ENCODE measurements at places on chromosomes 4 and X.

DNA sequence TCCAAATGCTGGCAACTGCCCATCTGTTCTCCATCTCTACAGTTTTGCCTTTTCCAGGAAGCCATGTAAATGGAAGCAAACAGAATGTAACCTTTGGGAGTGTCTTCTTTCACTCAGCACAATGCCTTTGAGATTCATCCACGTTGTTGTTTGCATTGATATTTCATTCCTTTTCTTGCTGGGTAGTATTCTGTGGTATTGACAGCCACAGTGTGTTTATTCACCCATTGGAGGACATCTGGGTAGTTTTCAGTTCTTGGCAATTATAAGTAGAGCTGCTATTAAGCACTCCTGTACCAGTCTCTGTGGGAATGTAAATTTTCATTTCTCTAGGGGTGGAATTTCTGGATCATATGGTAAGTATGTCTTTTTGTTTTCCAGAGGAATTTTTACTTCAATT lies 194.3 kb upstream of the RPS6KA3 start:
- DNase-seq = no peak

DNA sequence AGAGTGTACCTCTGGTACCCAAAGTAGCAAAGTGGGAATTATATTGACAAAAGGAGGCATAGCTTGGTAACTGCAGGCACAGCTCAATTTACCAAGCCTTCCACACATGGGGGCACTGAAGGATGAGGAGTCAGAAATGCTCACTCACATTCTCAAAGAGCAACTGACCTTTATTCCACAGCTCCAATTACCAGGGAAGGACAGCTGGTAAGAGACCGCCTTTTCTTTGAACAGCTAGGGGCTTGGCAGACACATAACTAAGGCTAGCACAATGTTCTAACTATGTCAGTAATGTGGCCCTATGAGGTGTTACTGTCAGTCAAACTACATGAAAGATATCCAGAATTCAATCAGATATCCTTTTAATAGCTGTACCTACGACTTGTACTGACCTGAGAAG lies 20.5 kb upstream of the STS start:
- DNase-seq = no peak

DNA sequence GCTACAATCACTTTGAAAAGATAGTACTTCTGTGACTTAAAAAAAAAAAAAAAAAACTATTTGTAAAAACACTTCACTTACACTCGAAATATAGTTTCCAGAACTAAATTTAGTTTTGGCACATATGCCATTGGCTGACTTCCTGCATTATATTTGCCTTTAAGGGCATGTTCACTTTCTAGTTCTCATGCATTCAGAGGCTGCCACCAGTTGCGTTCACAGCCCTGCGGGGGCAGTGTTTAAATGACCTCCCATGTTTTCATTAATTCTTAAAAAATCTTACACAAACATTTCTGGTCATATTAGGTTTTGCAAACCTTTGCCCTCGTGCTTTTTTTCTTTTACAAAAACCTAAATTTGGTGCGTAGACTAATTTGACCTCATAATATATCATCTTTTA lies 12.4 kb upstream of the ARHGAP6 start:
- DNase-seq = no peak

- DNase-seq = no peak
Measured at GRCh38 chr4:186078981-186079638, 10.2 kb downstream of the TLR3 start.

DNA sequence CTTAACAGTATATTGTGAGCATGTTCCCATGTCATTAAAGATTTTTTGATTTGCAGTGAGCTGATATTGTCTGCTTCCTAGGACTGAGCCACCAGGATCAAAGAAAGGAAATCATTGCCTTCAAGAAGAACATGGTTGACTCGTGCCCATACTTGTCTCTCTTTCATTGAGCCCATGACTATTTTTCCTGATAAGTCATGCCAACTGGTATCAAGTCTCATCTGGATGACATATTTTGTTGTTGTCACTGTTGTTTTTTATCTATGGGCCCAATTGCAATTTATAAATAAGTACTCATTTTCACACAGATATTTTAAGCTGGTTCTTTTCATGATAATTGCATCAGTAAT lies 10.2 kb upstream of the RHOH start:
- DNase-seq = no peak

- no peak for DNase-seq
Measured at GRCh38 chr4:68700152-68700551, 29.7 kb upstream of the UGT2B15 start.

DNA sequence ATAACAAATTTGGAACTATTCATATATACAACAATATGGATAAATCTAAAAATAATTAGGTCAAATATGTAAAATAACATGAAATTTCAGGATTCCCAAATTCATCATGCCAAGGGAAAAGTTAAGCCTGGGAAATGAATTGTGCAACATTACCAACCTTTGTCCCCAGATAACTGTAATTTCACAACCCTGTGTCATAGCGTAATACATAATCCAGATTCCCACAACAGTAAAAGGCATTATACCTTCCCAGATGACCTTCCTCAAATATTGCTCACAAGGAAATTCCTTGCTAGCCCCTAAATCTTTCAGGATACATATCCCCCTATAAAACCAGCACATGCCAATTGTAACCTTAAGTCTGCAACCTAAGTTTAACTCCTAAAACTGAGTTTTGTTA lies 32.9 kb upstream of the RAB40A start:
- no peak for DNase-seq

DNA sequence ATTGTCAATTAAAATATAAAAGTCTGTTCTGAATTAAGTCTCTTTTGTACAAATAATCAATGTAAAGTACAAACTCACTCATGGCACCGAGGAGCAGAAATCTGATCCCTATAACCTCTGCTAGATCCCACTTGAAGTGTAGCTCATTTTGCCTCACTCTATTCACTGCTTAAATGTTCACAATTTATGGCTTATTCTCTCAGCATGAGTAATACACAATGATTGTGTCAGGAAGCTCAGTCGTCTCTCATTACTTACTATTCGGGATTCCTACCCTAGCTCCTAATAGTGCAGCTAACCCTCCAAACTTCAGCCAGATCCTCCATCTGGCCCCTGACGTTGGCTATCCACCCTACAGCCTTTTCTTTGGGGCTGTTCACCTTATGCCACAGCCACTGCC lies 4.7 kb upstream of the AMMECR1 start:
- no peak for DNase-seq

- no peak for DNase-seq
Measured at GRCh38 chr4:10077483-10078335, 38.9 kb downstream of the WDR1 start.

DNA sequence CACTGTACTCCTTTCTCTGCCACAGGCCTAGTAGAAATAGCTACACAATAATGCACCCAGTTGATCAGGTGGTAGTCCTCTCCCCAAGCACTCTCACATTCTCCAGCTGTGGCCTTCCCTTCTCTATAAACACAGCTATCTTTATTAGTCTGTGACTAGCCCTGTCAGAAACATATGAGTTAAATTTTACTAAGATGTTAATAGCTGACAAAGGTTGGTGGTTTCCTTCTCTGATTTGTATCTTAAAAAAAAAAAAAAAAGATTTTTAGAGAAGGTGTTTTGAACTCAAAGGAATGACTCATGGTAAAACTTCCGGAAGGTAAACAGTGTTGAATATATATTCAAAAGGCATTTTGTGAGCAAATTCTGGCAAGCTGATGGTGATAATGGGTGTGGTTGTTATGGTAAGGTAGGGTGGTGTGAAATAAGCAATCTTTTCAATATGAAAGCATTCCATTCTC lies 327.4 kb downstream of the PPP3CA start:
- DNase-seq = no peak

DNA sequence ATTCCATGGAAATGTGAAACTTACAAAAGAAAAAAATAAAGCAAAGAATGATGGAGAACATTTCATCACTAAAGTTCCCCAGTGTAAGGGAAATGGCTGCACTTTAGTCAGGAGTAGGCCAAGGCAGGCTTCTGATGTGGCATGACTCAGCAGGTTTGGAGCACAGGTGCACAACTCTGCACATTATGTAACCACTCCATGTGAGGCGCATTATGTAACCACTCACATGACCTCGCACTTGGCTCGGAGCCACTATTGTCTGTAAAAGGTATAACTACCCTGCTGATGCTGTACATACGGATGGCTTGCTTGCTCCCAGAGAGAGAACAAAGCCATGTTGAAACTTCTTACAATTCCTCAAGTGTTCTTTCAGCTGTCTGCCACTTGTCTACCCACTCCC lies 727.6 kb downstream of the TRAM1L1 start:
- peak; percentile 21 for DNase-seq

- no peak for DNase-seq
Measured at GRCh38 chr4:32002037-32002747, 1282.0 kb downstream of the PCDH7 start.

DNA sequence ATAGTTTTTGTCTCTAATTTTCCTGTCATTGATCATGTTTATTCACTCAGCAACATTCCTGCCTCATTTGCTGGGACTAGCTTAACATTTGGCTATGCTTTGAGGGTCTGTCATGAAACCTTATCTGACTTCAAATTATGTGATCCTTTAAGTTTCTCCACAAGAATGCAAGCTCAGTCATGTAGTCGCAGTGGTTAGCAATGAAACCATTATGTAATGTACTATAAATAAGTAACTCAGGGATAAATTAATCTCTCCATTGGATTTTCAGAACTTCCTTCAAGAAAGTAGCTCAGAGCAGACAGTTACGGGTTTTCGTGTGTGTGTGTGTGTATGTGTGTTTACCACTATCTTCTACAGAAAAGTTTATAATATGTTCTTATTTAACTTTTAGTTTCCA lies 993.6 kb downstream of the ADGRL3 start:
- DNase-seq = no peak

- no peak for DNase-seq
Measured at GRCh38 chr4:103011378-103012025, 8.0 kb downstream of the SLC9B1 start.

- DNase-seq = no peak
Measured at GRCh38 chr4:41437111-41437536, 100.8 kb upstream of the LIMCH1 start.

GRCh38 chrX:149825424-149825823 lies 43.7 kb downstream of the MAGEA9 start:
- no peak for DNase-seq

GRCh38 chr4:40897557-40898203 lies 147.9 kb downstream of the NSUN7 start:
- peak; percentile 39 for DNase-seq

DNA sequence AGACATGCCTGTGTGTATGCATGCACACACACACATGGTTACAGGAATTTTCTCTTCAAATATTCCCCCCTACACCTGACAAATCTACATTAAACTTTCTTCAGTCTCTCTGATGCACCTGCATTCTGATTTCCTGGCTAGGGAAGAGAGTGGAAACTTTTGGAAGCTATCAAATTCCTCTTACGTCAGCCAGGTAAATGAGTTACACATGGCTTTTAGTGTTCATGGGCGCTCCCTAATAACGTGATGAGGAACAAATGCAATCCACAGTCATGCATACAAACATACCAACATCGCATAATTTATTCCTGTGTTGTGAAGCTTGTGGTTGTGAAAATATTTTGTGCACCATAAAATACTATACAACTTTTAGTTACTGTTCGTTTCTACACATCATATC lies 34.9 kb downstream of the BMP3 start:
- no peak for DNase-seq

GRCh38 chr4:85246055-85246454 lies 228.9 kb upstream of the ARHGAP24 start:
- DNase-seq = no peak

DNA sequence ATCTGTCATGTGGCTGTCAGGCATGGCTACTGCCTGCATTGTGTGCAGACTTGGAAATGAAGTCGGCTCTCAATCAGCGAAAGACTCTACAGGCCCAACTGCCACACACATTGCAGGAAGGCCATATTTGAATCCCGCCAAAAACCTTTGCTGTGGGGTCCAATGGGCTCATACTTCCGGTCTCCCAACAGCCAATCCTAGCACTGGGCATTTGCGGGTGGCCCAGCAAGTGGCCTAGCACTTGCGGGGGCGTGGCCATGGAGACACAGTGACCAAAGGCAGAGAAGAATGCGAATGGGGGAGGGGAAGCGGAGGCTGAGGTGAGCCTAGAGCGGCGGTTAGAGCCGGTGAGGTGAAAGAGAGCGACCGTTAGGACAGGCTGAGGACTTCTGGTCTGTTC lies at the start of gene OTUD6A:
Gene OTUD6A, plus strand, starts transcription at position 382 of the 400 bp plus-strand sequence. CDS start 68 bp downstream, outside the sequence.
- no peak for DNase-seq

DNA sequence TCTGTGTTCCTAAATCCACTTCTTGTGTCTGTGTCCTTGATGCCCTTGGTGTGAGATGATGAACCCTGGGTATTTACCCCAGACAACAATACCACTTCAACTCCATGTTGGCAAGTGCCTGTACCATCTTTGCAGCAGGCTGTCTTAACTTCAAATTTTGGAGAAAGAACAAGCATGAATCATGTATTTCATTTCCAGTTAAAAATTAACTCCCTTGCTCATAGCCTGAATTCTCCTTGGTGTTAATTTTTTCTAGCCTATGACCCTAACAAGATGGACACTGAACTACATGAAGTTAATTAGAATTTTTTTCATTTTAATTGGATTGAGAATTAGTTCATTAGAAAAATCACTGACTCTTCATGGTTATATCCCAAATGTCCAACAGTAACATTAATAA lies 267.8 kb upstream of the INTU start:
- no peak for DNase-seq

DNA sequence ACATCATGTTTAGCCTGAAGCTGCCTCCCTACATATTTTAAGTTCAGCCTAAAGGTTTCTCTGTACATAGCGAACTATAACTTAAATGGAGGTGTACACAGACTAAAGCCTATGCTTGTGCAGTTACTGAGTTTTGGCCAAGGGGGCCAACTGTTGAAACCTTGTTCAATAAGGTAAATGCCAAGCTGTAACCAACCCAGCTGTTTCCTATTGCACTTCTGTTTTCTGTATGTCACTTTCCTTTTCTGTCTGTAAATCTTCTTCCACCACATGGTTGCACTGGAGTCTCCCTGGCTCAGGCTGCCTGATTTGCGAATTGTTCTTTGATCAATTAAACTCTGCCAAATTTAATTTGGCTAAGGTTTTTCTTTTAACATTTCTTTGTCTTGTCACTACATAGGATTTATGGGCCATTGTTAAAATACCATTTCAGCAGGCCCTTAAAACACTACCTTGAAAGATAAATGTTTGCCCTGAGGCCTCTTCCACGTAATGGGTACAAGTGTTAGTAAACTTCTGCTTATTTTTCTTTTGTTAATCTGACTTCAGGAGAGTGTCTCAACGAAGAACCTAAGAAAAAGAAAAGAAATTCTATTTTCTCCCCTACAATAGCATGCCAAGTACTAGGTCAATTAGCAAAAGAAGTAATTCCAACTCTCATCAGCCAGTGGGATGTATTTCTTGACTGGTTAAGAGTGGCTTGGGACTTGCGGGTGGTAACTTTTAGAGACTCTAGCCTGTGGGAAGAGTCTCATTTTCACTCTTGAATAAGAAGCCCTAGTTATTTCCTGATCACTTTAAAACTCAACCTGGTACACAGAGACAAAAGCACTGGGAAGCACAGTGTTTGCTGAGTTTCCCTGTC lies 45.7 kb upstream of the PRSS12 start:
- DNase-seq = no peak

GRCh38 chrX:153744210-153745066 lies 19.6 kb upstream of the PLXNB3 start:
- DNase-seq = no peak

GRCh38 chrX:151973851-151974335 lies 583 bp downstream of the GABRE start:
- no peak for DNase-seq

GRCh38 chr4:76308548-76308947 lies 2.0 kb downstream of the STBD1 start:
- peak; percentile 11 for DNase-seq

- no peak for DNase-seq
Measured at GRCh38 chrX:49202022-49202421, 2.0 kb upstream of the SYP start.
